Activated CD4-positive, alpha-beta T cell treated with anti-CD3 and anti-CD28 coated beads, Interleukin-2, amount 10 ng/mL, durations not matched to agents 7 days and 5 days (primary cell): ENCODE measurements at places on chromosomes 6 and 20. TPM values are rescaled to one million over a fixed set of nuclear protein-coding genes. Genes with fewer than 3 reads are reported as not detected.

- no peak for DNase-seq
- no peaks in the 10 kb centered on the region for H3K36me3 ChIP-seq
Observed at GRCh38 chr6:2432292-2432691, 186.9 kb upstream of the GMDS start.

- H3K27me3 ChIP-seq, result peaks cover 10% of the 10 kb centered on the region
- DNase-seq, result no peak
- no peaks in the 10 kb centered on the region for H3K36me3 ChIP-seq
- no peak overlapping the region for H3K4me3 ChIP-seq
- H3K4me1 ChIP-seq, result peaks cover 5% of the 10 kb centered on the region
Observed at GRCh38 chr6:37630281-37630799, 67.3 kb downstream of the MDGA1 start.

- peaks cover 1% of the 10 kb centered on the region for H3K4me1 ChIP-seq
- DNase-seq, result no peak
- H3K27ac ChIP-seq, result no peak overlapping the region
- no peak overlapping the region for H3K4me3 ChIP-seq
- H3K36me3 ChIP-seq, result no peaks in the 10 kb centered on the region
- peaks cover 22% of the 10 kb centered on the region for H3K27me3 ChIP-seq
Observed at GRCh38 chr6:2744778-2745177, 5.9 kb downstream of the MYLK4 start.

GRCh38 chr6:34723203-34723602 is 26.6 kb upstream of the ILRUN start:
- no peak overlapping the region for H3K4me3 ChIP-seq
- no peaks in the 10 kb centered on the region for H3K4me1 ChIP-seq
- no peaks in the 10 kb centered on the region for H3K36me3 ChIP-seq
- no peak for DNase-seq
- H3K27ac ChIP-seq, result no peak overlapping the region

VGLL2 gene
- not detected for total RNA-seq

LAMA2 gene
- total RNA-seq, result 0.02 TPM

TSPO2 gene
- total RNA-seq, result not detected
